Type B pancreatic cell (in vitro differentiated cells): ENCODE measurements at places on chromosomes 12 and 14.

DNA sequence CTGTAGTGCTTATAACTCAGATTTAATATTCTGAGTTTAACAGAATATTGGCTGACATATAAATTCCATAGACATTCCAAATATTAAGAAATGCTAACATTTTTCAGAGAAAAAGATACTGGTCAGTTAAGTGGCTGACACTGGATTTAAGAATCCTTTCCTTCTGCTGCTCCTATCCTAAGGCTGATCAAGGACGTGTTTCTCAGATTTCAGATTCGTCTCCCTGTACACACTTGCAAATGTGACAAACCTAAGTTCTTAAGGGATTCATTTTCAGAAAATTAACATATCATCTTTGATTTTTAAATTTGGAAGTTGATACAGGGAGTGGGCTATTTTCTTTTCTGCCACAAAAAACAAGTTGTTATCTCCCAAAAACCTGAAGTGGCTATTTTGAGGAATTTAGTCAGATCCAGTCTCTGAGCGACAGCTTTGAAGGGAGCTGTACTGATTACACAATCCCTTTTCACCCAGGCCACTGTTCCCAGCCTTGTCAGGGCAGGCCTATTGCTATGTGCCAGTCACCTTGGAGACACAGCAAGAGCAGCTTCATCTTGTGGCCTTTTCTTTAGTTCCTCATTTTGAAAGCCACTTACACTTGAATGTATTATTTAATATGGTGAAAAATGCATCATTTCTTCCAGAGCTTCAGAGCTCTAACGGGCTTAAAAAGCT is 370.6 kb downstream of the KCNH5 start:
- DNase-seq = no peak

GRCh38 chr14:77310026-77310425 is 10.7 kb downstream of the POMT2 start:
- no peak for DNase-seq

DNA sequence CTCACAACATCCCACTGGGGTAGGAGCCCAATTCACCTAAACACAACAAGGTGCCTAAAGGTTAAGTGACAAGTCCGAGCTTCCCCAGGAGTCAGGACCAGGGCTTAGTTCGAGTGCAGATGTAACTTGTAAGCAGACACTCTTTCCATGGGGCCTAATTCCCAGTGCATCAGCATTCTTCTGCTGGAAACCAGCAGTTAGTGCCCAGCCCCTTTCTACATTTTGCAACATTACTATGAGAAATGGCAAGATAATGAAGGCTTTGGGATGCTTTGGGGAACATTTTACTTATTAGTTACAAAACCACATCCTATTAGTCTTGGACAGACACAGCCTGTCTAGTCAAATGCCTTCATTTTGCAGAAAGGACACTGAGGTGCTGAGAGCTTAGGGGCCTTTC is 179.8 kb downstream of the CALM1 start:
- no peak for DNase-seq

GRCh38 chr12:40229690-40230651 is 5.2 kb downstream of the LRRK2 start:
- no peak for DNase-seq

DNA sequence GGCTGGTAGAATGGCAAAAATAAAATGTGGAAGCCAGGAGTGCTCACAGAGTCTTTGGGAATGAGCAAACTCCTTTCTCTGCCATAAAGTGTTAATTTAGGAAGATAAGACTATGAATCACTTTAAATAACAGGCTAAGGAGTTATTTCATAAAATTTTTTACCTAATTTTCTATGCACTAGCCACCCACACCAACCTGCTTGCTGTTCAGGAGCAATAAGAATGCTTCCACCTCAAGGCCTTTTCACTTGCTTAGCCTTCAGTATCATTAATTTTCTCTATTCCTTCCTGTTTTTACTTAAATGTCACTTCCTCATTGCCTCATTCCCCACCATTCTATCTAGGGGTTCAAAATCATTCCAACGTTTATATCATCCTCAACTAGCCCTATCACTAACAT is 326.8 kb downstream of the CCER1 start:
- DNase-seq = no peak

- no peak for DNase-seq
Observed at GRCh38 chr12:116381744-116382685, 104.5 kb upstream of the MED13L start.
